Fibroblast of lung (primary cell): ENCODE measurements at places on chromosomes 11 and 22.
A peak's percentile ranks its signal among the peaks of the same experiment; 100 is the strongest.

DNA sequence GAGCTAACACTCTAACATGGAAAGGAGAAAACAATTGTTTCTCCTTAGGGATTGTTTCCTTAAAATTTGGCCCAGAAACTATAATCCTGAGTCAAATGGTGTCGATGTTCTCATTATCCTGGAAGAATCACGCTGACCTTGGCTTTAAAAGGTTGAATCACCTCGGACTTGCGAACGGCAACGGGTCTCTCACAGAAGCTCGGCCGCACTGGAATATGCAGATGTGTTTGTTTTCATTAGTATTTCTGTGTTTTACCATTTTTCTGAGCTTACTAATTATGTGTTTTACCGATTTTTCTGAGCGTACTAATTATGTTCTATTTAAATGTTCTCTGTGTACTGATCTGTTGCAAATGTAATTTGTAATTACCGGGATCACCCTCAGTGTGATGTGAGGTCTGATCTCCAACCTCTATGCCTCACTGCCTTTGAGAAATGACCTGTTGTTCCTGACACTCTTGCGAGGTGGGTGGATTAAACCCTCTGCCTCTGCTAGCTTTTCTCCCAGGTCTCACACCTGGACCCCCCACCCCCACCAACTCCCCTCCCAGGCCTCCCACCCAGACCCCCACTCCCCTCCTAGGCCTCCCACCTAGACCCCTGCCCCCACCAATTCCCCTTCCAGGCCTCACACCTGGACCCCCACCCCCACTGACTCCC, 38.3 kb upstream of the BRSK2 start:
- no peak for DNase-seq

- DNase-seq: peak; percentile 84
Measured at GRCh38 chr11:112961146-112961668, at the start of gene NCAM1. NCAM1 (plus strand) TSS chr11:112961420.

DNA sequence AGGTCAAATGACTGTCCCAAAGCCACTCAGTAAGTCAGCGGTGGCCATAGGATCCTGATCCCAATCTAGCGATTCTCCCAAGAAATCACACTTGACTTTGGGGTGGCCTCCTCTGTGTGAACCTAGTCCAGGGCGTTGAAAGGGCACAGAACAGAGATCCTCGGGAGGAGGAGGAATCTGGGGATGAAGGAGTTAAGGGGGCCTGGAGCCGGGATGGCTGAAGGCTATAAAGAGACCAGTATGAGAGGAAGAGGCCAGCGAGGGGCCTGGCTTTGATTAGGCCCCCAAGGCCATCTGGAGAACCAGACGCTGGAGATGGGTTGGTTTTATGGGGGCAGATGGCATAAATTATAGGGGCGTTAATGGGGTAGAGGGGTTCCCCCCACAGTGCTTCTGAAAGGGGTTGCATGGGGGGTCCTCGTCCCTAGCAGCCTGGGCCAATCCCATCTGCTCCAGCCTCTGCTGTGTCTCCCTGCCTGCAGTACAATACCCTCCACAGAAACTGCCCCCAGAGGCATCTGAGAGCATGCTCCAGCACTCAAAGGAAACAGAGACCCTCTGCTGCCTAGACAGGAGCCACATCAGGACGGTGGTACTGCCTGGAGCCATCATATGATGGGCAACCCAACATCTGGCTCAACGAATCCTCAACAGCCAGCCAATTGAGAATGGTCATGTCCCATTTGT, 35.2 kb upstream of the TRIM29 start:
- DNase-seq: no peak

- no peak for DNase-seq
Measured at GRCh38 chr22:25482091-25482760, 82.2 kb upstream of the GRK3 start.

GRCh38 chr11:8258784-8259183, 4.9 kb downstream of the LMO1 start:
- peak; percentile 51 for DNase-seq

- DNase-seq: peak; percentile 88
Measured at GRCh38 chr11:104462341-104462740, 298.4 kb upstream of the PDGFD start.

GRCh38 chr11:126939552-126939951, 61.0 kb downstream of the KIRREL3 start:
- no peak for DNase-seq

DNA sequence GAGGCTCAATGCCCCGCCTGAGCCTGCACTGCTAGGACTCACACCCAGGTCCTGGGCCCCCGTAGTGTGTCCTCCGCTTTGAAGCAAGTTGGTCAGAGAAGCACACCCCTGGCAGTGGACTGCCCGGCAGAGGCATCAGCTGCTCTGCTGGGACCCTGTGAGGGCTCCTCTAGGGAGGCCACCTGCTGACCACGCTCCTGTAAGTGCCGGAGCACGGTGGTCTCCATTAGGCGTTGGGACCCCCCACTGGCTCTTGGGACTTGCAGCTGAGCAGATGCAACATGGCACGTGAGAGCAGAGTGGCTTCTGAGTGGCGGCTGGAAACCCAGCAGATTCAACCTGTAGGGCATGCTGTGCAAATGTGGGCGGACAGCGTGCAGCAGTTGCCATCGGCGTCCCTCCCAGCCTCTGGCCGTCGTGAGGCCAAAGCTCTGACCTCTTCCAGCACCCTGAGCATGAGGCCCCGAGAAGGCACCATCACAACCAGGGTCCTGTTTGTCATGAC, 16.9 kb downstream of the MRGPRG start:
- no peak for DNase-seq

GRCh38 chr22:27185760-27186302, 528.4 kb downstream of the MIAT start:
- no peak for DNase-seq

GRCh38 chr22:39960791-39961746, 872 bp downstream of the TMA7B start:
- peak; percentile 99 for DNase-seq

DNA sequence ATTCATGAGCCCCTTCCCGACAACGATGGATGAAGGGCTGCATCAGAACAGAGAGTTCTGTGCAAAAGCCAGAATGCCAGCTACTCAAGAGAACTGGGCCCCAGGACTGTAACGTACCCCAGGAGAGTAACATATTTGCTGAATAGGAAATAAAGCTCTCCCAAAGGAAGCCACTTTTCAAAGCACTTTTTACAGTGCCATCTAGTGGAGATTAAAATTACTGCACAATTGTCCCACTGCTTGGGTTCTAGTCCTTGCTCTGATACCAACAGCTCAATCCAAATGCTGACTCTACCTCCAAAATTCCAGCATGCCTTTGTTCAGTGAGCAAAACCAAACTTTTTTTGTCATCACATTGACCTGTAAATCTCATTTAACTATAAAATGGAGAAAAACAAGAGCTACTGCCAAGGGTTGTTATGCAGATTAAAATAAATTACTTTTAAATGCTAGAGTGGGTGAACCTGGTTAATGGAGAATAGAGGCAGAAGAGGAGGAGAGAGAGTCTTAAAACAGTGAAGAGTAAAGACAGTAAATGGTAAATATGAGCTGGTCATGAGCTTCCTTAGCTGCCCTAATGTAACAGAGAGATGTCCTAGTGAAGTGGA, 87.6 kb upstream of the FSHB start:
- DNase-seq: peak; percentile 4

DNA sequence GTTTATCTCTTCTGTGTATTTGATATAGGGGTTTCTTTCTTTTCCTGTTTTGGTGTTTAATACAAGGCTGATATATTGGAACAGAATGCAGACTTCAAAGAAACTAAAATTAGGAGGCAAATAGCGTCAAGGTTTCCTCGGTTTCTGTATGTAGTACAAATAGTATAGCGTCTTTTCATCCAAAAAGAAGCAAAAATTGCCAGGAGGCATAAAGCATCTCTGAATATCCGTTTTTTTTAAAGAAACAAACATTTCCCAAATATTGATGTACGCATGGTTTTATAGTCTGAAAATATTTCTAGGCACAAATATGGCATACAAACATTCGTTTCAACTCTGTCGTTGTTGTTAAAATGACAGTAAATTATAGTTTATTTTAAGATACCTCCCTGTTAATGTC, 17.1 kb upstream of the PAX6 start:
- DNase-seq: no peak

GRCh38 chr11:122656631-122657101, 1.1 kb downstream of the UBASH3B start:
- DNase-seq: peak; percentile 56
